GM23338 (cell line): ENCODE measurements at places on chromosomes 5 and 9.

DNA sequence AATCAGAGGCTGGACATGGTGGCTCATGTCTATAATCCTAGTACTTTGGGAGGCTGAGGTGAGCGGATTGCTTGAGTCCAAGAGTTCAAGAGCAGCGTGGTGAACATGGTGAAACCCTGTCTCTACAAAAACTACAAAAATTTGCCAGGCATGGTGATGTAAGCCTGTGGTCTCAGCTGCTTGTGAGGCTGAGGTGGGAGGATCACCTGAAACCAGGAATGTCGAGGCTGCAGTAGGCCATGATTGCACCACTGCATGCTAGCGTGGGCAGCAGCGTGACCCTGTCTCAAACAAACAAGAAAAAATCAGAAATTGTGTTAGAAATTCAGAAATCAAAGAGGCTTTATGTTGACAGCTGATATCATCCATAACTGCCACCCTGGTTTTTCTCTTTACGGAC, 21.4 kb downstream of the JMY start:
- no peak for DNase-seq

GRCh38 chr9:28668158-28668557, 1094.9 kb upstream of the C9orf72 start:
- no peak for DNase-seq

DNA sequence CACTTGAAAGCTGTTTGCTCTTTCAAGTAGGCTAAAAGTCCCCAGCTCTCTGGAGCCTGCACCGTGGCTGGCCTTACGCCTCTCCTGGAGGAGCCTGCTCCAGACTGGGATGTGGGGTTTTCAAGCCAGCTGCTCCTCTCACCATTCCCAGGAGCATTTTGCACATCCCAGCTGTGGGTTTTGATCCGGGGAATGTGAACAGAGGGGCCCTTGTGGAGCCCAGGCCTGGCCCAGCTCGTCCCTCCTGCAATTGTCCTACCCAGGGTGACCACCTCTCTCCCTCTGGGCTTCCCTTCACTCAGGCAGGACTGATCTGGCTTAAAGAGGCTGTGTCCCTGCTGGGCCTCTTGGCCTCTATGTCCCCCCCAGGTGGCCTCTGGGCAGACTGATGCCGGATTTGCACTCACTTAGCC, 32.5 kb upstream of the TIFAB start:
- no peak for DNase-seq

- DNase-seq: no peak
These were observed 200.2 kb upstream of the SGCD start for GRCh38 chr5:156126716-156127115.

- no peak for DNase-seq
These were observed 32.4 kb downstream of the PCDHGC5 start for GRCh38 chr5:141521244-141521781.

DNA sequence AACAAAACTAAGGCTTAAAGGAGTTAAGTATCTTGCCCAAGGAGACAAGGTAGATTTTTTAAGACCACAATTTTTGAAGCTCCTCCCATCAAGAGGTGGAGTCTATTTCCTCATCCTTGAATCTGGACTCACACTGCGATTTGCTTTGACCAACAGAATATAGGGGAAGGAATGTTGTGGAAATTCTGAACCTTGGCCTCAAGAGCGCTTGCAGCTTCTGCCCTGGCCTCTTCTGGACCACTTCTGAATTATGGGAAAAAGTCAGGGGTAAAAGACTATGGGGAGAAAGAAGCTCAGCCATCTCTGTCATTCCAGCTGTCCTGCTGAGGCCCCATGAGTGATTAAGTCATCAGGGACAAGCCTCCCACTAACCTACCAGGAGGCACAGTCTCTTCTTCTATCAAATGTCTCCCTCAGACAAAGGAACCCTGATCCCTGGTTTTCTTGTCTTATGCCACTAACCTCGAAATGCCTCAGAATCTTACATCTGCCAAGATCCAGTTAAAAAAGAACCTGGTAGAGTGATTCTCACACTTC, 25.9 kb downstream of the MAPKAP1 start:
- DNase-seq: no peak

- no peak for DNase-seq
These were observed 58.0 kb downstream of the COL23A1 start for GRCh38 chr5:178532236-178532635.

DNA sequence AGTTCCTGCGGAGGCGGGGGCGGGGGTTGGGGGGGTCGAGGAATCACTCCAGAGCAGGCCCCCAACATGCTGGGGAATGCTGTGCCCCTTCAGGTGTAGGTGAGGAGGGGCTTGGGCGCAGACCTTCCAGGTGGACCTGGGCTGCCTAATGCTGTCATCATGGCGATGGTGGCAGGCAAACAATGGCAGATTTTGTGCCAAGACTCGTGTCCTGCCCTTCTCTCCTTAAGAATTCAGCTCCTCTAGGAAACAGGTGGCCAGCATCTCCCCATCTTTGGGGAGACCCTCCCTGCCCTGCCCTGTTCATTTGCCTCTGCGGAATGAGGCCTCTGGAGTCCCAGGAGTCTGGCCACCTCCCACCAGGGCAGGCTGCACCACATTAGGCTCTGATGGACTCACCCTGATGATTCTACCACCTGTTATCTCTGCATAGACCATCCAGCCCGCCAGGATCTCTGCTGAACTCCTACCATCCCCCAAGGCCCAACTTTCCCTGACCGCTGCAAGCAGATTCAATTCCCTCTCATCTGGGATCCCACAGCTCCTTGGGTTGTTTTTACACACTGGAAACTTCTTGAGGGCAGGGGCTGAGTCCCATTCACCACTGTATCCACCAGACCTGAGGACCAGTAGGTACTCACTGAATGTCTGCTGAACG, 10.9 kb upstream of the SLC25A51 start:
- DNase-seq: no peak

GRCh38 chr5:122078116-122079110, at the start of gene LOX:
Gene LOX (minus strand): TSS chr5:122078259. CDS start chr5:122077985, 274 bp downstream.
- DNase-seq: peak; percentile 69

GRCh38 chr9:73042155-73042554, 89.3 kb upstream of the ALDH1A1 start:
- DNase-seq: no peak

DNA sequence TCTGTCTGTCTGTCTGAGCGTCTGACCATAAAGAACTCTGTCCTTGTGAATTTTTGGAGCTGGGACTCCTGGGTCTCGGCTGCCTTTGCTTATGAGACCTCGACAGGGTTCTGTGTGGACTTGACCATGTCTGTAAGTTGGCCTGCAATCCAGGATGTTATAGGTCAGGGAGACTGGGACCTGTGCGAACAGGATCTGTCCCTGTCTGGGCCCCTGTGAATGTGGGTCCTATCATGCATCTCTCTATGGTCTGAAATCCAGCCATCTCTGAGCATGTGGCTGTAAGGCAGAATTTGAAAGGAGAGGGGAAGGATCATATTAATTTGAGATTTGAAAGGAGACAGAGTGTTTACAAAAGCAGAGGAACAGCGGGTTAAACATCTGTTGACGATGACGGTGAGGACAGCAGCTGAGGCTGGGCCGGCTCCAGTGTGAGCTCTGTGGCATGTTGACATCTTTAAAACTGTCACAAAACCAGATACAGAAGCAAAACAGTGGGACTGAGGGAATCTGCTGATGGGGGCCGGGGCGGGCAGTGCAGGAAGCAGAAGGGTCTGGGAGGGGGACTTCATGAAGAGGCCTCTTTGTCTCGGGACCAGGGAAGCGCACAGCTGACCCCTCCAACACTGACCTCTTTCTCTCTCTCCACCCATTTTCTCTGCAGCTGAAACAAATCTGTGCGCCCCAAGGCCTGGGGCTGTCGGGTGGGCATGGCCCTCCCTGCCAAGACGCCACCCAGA, 19.1 kb upstream of the MVB12B start:
- DNase-seq: no peak

- DNase-seq: peak; percentile 49
These were observed 55.2 kb downstream of the PSMB7 start for GRCh38 chr9:124359855-124360678.

- DNase-seq: peak; percentile 91
These were observed 1.9 kb upstream of the CRB2 start for GRCh38 chr9:123353984-123354591.

DNA sequence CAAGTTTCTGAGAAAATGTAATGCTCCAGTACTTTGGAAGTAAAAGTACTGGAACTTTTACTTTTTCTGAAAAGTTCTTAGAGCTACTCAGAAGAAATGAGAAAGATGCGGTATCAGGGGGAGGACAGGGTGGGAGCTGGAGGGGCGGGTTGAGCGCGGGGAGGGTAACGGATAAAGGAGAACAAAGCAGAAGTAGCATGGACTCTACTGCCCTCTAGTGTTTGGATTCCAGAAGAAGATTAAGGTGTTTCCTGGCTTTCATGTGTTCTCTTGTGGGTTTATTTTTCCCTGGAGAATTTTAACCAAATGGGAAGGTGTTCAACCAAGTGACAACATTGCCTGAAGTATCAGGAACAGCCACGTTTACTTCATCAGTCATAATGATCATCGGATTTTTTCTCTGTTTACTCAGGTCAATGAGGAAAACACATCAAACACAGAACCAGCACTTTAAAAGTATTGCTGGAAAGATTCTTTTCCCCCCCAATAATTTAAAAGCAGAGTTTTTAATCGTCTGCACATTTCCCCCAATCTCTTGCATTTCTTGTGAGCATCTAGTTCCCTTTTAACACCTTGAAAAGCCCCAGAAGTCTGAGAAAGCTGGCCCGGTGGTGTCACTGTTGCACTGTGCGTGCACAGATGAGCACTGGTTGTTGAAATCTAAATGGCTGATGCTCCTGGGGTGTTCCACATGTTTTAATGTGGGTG, 190.6 kb downstream of the MPDZ start:
- peak; percentile 89 for DNase-seq

GRCh38 chr9:11135851-11136250, 523.0 kb upstream of the PTPRD start:
- no peak for DNase-seq

GRCh38 chr5:56938858-56939257, 13.1 kb downstream of the MIER3 start:
- no peak for DNase-seq

- no peak for DNase-seq
These were observed 13.8 kb downstream of the LEAP2 start for GRCh38 chr5:132887283-132887682.

DNA sequence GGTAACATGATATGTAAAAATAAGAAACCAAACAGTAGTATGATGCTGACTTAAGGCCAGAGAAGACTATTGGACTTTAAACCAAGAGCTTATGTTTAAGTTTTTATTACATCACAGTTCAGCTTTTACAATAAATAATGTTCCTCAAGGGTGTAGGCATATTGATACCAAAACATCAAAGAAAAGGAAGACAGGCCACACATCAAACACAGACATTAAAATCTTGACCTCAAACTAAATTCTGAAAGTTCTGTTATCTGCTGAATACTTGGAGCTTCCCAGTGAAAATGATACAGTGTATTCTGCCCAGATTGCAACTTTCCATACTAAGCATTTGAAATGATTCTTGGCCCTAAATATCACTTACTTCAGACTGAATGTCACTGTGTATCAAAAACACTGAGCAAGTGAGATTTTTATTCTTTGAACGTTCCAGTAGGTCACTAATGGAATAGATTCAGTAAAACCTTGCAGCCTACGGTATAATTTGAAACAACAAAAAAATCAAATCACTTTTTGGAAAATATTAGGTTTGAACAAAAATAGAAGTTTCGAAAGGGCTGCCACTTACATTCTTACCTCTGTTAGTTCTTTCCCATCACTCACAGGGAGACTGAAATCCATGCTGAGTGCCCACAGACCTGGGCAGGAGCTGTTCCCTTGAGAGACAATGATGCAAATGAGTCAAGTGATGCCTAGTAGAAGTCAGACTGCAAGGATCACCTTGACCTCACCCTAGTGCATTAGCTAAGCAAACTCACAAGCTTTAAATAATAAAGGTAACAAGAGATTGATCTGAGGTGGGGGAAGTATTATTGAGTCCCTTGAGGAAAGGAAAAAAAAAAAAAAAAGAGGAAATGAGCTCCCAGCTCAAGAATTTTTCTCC, 2.5 kb downstream of the LPAR1 start:
- peak; percentile 16 for DNase-seq

- no peak for DNase-seq
These were observed 32.9 kb upstream of the IFNK start for GRCh38 chr9:27491154-27491553.

- DNase-seq: peak; percentile 93
These were observed 416.9 kb downstream of the RAB3C start for GRCh38 chr5:58999804-59000203.

GRCh38 chr5:173187054-173187743, 42.9 kb downstream of the BNIP1 start:
- peak; percentile 64 for DNase-seq

GRCh38 chr9:35069020-35069419, 3.4 kb downstream of the VCP start:
- no peak for DNase-seq

DNA sequence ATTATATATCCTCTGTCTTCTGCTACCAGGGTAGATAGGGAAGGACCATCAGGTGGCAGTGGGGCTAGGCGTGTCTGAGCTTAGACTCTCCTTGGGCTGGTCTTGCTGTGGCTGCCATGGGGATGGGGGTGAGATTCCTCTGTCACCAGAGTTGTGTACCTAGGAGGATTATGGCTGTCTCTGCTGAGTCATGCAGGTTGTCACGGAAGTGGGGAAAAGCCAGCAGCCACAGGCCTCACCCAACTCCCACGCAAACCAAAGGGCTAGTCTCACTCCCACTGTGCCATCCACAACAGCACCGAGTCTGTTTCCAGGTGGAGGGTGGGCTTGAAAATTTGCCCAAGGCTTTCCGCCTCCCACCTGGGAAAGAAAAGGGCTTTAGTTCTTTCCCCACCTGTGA, 476.1 kb downstream of the CYLC2 start:
- no peak for DNase-seq

DNA sequence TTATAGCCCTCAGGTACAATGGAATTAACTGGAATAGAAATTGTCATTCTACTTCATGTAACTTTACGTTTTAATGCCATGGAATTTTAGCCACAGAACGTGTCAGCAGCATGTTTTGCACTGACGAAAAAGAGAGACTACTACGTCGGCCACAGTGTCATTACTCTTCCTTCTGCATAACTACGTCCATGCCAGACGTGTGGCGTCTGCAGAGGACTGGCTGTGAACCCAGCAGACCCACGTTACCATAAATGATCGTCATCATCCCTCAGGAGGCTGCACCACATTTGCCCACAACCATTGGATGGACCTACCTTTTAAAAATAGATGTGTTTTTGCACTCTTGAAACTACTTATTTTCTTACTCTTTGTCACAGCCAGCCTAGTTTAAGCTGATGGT, 63.8 kb upstream of the ATG10 start:
- DNase-seq: no peak

DNA sequence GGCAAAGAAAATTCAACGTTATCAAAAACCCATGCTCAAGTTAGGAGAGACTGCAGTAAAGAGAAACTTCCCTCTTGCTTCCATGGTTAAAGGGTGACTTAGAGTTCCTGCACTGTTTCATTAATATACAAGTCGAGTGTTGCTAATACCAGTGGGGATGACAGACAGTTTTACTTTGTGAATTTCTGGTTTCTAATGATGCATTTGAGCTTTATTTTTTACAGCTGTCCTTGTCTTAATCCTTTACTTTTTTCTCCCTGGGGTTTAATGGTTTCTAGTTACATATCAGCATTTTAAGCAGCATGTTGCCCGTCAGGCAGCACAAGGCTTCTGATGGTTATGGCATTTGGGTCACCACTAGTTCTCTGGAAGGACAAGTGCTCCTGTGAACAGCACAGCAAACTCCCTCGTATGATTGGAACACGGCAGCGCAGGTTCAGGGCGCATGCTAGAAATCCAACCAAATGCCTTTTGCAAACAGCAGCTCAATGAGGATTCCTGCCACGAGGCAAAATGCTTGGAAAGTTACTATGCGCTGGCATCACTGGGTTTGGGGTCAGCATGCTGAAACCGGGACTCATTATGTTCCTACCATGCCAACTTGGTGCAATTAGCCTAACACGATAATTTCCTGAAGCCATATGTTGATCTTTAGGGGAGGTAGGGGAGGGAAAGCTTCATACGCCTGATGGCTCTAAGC, 463.8 kb downstream of the BNC2 start:
- no peak for DNase-seq
